ENCODE measurements at places on chromosomes 1 and 21.

GRCh38 chr1:32200226-32201010 lies at the start of gene CCDC28B:
Gene CCDC28B, plus strand, starts transcription at chr1:32200595. Its CDS starts 1,341 bp downstream, at chr1:32201936.
- DNase-seq = no peak

DNA sequence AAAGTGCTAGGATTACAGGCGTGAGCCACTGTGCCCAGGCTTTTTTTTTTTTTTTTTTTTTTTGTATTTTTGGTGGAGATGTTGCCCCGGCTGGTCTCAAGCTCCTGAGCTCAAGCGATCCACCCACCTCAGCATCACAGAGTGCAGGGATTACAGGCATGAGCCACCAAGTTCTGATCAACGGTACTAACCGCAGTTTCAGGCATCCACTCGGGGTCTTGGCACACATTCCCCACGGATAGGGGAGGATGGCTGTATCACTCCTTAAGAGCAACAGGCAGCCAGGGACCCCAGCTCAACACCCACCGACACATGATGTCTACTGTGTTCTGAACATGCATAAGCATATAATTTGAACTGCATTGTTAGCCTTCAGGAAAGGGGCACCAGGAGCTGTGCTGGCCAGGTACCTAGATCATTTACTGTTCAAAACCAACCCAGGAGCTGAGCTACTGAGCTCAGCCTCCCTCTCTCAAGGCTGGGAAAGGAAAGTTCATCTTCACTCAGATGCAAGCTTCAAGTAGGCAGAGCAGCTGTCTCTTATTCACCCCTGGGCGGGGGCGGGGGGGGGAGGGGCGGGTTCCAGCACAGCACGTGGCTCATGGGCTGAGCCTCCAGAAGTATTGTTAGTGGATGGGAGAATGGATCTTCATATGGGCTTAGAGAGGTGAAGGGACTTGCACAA lies 24.7 kb downstream of the CAPZB start:
- DNase-seq = no peak

DNA sequence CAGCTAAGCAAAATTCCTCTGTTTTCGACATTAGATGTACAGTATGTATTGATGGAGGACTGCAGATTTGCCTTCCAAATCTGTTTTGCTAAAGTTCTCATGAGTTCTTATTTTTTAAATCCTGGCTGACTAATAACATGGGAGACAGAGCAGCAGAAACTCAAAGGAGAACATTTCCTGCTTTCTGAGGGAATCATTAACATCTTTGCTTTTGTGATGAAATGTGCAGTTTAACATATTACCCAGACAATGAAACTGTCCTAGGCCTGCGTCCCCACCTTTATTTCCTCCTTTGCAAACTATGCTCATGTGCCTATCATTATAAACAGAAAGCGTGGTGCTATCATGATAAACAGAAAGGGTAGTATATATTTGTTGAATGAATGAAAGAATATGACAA lies 149.9 kb downstream of the ZP4 start:
- no peak for DNase-seq

DNA sequence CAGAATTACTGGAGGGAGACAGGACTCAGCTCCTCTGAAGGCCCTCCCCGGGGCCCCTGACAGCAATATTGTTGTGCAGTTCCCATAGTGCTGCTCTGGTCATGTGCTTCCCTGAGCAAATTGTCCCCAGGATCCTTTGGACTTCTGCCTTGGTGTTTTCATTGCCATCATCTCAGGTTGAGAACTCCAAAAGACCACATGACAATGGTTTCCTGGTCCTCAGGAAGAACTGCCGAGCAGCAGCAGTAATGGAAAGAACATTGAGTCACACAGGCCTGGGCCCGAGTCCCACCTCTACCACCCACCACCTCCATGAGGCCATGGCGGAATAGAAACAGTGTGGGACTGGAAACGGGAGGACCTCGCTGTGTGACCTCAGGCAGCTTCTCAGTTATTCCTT lies 6.3 kb upstream of the CTTNBP2NL start:
- DNase-seq = no peak

- no peak for DNase-seq
Measured at GRCh38 chr1:24293392-24294227, 25.5 kb upstream of the GRHL3 start.

GRCh38 chr21:42289926-42290325 lies 25.3 kb downstream of the TFF3 start:
- no peak for DNase-seq

DNA sequence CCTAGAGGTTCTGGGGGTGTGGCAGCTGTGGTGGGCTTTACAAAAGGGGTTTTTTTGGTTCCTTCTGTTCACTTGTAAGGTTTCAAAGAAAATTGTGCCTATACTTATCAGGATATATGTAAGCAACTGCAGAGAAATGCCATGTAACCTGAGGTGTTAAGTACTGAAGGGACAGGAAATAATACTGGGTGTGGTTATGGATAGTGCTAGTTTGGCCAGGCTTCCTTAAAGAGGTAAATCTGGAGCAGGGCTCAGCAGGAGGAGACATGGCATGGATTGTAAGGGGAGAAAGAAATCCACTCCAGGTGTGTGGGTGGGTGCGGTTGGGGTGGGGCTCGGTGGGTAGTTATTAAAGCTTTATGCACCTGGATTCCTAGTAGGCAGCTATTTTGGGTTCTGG lies 28.3 kb downstream of the KIRREL1 start:
- DNase-seq = no peak

DNA sequence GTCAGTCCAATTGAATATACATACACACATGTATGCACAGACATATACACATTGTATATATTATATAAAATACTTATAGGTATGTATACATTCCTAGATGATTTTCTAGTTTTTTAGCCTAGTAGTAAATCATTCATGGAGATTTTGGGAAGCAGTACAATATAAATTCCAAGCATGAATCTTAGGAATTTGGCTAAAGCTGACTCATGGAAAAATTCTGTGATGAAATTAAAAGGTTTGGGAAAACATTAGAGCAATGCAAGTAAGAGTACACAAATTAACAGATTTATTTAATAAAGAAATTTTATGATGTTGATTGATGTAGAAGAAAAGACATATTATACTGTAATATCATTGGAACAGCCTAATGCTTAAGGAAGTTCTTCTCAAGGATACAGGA lies 43.7 kb upstream of the PTGFR start:
- no peak for DNase-seq

DNA sequence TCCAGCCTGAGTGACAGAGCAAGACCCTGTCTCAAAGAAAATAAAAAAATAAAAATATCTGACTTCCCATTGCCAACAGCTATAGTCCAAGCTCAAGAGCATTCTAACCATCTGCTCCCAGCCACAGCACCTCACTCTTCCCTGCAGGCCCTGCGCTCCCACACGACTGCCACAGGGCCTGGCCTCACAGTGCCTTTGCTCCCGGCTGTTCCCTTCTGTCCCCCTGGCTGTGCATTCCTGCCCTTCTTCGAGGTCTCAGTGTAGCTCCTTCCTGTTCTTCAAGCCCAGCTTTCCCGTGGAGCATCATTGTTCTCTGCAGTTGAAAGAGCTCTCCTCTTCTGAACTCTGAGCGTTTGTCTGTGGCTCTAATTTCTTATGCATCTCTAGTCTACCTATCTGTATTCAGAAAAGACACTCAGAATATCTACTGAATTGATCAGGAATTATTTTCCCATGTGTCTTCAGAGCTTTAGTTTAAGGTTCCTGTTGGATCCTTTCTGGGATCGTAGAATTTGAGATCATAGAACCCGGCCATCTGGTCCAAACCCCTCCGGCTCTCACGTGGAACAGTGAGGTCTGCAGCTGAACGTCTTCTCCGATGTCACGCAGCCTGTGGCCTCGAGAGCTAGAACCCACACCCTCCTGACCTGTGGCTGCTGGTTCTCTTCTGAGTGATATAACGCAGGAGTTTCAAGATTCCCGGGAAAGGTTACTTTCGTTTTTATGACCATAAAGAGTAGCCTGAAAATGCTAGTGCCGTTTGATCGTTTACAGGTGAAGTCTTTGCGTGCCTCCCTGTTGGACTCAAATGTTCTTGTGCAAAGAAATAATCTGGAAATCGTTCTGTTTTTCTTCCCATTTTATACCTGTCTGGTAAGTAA lies 54.4 kb downstream of the DOP1B start:
- DNase-seq = no peak

- no peak for DNase-seq
Measured at GRCh38 chr21:21246007-21246406, 247.8 kb downstream of the NCAM2 start.

GRCh38 chr1:26788836-26789611 lies 1.3 kb downstream of the PIGV start:
- DNase-seq = no peak

GRCh38 chr1:8763888-8764287 lies 53.6 kb downstream of the RERE start:
- no peak for DNase-seq

DNA sequence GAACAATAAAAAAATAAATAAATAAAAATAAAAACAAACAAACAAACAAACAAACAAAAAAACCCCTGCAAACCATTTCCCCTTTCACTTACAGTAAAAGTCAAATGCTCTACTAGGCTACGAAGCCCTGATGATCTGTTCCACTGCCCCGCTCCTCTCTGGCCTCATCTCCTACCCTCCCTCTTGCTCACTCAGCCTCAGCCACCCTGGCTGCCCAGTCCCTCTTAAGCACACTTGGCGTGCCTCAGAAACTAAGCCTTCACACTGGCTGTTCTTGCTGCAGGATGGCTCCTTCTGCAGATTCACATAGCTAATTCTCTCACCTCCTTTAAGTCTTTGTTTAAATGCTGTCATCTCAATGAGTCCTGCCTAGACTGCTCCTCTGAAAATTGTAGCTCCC lies 30.8 kb upstream of the UHMK1 start:
- no peak for DNase-seq

GRCh38 chr1:177209357-177209756 lies 38.6 kb downstream of the BRINP2 start:
- DNase-seq = no peak

DNA sequence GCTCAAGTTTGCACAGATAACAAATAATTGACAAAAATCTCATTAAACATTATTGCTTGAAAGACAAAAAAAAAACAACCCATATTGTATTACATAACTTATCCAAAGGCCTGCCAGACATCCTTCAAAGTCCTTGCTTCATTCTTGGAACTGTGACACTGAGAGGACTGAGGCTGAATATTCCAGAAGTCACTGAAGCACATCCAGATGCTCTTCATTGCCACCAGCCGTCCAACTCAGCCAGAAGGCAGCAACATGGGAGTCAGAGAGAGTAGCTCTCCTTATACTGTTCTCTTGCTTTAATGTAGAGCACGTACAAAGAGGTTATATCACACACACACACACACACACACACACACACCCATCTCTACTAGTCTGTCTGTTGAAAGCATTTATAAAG lies 755.0 kb downstream of the LTN1 start:
- DNase-seq = no peak

GRCh38 chr21:41064334-41064791 lies 103.6 kb upstream of the BACE2 start:
- no peak for DNase-seq

DNA sequence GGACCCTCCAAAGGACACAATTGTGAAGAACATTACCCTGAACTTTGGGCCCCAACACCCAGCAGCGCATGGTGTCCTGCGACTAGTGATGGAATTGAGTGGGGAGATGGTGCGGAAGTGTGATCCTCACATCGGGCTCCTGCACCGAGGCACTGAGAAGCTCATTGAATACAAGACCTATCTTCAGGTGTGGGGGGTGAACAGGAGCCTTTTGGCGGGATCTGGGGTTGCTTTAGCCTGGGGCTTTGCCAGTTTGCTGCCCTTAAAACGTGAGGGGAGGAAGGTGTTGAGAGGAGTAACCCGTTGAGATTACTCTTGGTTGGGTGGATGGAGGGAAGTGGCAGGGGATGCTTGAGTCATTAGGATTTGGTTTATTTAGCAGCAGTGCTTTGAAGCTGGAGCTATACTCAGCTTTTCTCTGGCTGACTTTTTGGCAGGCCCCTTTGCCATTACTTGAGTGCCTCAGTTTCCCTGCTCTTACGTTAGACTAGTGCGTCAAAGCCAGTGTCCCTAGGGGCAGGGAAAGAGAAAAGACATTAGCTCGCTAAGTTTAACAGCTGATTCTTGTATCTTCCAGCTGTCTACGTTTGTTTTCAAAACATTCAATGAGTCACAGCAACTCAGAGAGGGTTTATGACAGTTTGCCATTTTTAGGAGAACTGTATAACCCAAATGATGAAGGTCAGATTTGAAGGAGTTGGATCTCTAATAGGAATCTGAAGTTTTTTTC lies 4.4 kb downstream of the NDUFS2 start:
- no peak for DNase-seq

GRCh38 chr1:225418059-225418458 lies 9.8 kb downstream of the LBR start:
- DNase-seq = no peak

DNA sequence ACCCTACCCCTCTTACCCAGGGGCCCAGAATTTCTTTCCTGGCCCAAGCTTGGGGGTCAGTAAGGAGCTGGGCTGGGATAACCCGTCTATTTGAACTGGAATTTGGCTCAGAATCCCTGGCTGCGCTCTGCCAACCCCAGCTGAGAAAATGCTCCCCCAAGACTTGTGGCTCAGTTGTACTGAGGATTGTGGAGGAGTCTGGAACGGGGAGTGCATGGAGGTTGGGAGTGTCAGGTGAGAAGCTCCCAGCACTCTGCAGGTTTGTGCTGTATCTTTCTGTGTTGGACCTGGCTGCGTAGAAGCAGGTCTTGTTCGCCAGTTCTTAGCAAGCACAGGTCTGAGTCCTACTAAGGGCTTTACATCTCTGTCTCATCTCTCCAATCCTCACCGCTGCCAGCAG lies 1.6 kb downstream of the TCEA3 start:
- no peak for DNase-seq

- no peak for DNase-seq
Measured at GRCh38 chr21:43632373-43632905, 26.8 kb downstream of the HSF2BP start.

DNA sequence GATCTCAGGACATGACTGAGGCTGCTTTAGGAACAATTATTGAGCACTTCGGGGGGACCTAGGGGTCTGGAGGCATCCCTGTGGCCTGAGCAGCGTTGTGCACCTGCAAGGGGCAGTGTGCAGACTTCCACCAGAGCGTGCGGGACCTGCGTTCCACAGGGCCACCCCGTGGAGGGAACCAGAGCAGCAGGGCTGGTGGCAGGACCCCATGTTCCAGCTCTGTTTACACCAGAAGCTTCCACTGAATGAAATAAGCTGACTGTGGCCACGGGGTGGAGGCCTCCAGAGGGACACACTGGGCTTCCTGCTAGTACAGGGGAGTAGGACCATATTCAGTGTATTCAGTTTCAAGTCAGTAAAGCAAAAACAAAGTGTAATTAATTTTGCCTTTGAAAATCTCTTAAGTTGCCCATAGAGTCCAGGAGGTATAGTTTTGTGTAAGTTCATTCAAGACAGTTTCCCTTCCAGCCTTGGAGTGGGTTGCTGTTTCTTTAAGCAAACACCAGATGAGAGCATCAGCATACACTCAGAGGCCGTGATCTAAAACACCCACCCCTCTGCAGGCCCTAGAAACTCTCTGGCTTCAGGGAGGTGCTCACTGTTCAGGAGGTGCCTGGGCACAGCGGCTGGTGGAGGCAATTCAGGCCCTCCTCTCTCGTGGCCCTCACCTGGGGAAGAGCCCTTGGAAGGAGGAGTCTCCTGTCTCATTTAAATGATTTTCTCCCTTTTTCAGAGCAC lies 16.6 kb downstream of the SLC1A7 start:
- DNase-seq = no peak

All from SIG-M5 (cell line).